Stimulated activated memory B cell treated with anti-CD40 and anti-IgM and Interleukin-4, amounts not matched to agents 10 μg/mL and 1 μg/mL and 100 μg/mL, for 72 hours (primary cell): ENCODE measurements at places on chromosomes 5 and 9.

GRCh38 chr5:125679522-125679921 lies 743.7 kb upstream of the GRAMD2B start:
- peak; percentile 27 for ATAC-seq

DNA sequence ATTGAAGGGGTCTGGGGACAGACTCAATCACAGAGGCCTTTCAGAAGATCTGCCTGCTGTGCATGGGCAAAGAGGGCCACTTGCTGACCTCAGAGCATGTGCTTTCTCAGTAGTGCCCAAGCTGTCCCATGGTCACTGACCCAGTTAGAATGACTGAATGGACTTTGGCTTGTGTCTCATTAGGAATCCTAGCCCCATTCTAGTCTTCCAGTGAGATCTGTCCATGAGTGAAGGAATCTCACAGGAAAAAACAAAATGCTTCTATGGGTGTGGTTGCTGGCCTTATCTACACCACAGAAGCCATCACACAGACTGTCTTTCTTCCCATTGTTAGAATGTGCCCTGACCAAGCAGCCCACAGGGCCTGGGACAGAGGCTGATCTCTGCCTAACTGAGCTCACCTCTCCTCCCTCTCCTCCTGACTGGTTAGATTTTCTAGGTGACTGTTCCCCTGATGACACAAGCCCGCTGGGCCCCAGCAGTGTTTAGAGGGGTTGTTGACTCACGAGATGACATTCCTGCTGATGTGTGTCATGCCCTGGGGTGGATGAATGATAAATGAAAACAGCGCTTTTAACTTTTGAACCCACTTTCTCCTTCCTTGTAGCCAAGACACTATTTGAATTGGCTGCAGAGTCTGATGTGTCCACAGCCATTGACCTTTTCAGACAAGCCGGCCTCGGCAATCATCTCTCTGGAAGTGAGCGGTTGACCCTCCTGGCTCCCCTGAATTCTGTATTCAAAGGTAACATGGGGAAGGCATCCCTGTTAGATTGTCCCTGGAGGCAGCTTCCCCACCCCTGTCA lies 24.8 kb downstream of the TGFBI start:
- no peak for ATAC-seq

- ATAC-seq, result peak; percentile 90
Measured at GRCh38 chr5:159155960-159156359, 53.4 kb downstream of the RNF145 start.

GRCh38 chr5:13921578-13921977 lies 22.9 kb downstream of the DNAH5 start:
- ATAC-seq, result no peak

DNA sequence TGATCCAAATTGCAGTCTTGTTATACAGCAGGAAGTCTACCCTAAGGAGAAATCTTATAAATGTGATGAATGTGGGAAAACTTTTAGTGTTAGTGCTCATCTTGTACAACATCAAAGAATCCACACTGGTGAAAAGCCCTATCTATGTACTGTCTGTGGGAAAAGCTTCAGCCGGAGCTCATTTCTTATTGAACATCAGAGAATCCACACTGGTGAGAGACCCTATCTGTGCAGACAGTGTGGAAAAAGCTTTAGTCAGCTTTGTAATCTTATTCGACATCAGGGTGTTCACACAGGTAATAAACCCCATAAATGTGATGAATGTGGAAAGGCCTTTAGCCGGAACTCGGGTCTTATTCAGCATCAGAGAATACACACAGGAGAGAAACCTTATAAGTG lies 10.4 kb downstream of the ZNF189 start:
- no peak for ATAC-seq

DNA sequence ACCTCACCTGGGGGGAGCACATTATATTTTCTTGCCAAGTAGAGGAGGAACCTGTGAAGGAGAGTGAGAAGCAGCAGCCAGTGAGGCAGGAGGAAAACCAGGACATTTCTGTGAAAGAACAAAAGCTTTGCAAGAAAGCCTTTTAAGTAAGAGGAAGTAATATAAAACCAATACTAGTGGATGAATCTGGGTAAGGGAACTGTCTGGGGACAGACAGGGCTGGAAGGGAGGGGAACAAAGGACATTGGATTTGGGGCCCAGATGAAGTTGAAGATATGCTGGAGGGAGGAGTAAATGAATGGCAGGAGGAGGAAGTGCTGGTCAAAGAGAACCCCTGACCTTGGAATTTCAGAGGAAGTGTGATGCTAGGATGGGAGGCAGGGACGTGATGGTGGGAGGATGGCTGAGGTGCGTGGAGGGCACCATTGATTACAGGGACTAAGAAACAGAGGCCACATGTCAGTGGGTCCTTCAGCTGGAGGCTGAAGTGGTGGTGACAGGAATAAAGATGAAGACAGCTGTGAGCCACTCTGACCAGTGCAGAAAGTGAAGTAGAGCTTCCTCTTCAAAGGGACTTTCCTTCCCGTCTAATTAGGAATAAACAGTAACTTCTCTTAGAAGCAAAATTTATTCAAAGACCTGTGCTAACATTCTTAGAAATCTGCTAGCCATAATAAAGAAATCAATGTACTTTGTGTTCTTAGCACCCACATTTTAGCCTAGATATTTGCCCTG lies 43.5 kb upstream of the FABP6 start:
- ATAC-seq, result no peak

GRCh38 chr9:98108531-98109031 lies 10.4 kb downstream of the TRIM14 start:
- peak; percentile 87 for ATAC-seq

DNA sequence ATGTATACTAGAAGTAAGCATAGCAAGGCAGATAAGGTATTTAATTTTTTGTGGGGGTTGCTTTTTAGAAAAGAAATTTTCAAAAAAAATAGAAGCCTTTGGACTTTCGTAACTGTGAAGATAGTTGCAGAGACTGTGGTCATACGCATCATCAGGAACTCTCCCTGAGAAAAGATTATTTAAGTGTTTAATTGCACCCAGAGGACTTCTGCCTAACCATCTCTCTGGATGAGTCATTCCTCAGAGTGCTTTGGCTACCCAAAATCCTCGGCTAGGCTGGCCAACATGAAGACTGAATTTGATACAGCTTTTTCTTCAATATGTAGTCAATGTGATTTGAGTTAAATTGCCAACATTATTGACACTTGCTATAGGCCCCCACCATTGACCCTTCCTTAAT lies 296.4 kb downstream of the TLR4 start:
- ATAC-seq, result no peak

DNA sequence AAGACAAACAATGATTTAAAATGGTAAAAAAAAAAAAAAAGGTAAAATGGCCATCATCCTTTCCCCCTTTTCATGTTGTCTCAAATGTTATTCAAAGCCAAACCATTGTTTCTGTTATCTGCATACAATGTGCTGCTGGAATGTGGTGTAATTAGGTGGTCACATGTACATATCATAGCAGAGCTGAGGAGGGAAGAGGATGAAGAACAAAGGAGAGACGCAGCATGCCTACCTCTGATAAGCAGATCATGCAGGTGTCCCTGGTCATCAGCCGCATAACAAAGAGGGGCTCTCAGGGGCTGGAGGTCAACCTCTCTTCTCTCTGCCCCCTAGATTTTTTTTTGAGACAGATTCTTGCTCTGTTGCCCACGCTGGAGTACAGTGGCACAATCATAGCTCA lies 141.0 kb downstream of the CARTPT start:
- ATAC-seq, result no peak

DNA sequence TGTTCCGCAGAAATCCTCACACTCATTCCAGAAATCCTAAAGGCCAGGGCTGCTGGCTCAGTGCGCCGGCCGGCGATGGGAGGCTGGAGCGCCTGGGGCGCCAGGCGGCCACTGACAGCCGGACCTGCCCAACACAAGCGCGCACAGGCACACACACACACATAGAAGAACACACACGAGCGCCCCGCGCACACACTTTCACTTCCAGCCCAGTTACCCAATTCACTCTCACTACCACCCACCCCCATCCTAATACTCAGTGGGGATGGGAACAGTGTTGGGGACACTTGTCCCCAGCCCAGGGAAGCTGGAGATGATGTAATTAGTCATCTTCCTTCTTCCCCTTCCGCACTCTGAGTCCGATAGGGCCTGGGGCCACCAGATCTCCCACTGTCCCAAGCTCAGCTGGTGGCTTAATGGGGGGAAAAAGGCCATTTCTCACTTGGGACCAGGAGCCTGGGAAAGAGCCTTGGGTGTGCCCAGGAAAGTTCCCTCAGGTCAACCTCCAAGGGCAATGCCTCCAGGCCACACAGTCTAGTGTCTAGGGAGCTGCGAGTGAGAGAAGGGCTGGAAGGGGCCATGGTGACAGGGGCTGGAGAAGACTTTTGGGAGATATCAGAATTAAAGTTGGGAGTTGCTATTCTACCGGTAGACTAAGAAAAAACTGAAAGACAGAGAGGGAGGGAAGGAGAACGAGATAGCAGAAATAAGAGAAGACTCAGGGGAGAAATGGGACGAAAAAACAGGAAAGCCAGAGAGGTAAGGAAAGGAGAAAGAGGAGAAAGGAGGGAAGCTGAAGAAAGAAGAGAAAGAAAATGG lies 1.7 kb downstream of the EBF1 start:
- peak; percentile 62 for ATAC-seq

DNA sequence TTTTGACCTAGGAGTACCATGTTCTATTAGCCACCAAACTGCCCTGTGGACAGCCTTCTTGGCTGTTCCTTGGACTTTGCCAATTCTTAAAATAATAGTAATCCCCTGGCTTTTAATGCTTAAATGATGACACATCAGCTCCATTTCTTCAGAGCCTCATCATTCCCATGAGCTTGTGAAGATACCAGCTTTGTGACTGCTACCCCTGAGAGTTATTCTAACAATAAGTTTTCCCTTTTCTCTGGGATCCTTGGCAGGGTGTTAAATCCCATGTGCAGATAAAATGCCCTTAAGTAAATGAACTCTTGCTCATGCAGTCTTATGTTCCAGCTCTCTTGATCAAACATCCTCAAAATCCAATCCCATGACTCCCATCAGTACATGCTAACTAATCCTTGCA lies 415.3 kb downstream of the CETN3 start:
- ATAC-seq, result no peak

DNA sequence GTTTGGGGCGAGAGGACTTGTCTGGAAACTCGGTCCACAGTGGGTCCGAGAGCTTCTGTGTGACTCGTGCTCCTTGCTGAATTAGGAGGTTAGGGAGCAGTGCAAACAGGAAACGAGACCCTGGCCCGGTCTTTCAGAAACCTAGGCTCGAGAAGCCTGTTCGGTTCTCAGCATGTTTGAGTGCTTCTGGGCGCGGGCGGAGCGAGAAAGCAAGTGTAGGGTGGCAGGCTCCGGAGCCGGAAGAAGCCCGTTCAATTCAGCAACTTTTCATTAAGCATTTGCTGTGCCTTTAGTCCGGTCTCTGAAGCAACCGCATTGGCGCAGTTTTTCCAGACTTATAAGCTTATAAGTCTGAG lies 547 bp downstream of the CLTA start:
- ATAC-seq, result peak; percentile 24

DNA sequence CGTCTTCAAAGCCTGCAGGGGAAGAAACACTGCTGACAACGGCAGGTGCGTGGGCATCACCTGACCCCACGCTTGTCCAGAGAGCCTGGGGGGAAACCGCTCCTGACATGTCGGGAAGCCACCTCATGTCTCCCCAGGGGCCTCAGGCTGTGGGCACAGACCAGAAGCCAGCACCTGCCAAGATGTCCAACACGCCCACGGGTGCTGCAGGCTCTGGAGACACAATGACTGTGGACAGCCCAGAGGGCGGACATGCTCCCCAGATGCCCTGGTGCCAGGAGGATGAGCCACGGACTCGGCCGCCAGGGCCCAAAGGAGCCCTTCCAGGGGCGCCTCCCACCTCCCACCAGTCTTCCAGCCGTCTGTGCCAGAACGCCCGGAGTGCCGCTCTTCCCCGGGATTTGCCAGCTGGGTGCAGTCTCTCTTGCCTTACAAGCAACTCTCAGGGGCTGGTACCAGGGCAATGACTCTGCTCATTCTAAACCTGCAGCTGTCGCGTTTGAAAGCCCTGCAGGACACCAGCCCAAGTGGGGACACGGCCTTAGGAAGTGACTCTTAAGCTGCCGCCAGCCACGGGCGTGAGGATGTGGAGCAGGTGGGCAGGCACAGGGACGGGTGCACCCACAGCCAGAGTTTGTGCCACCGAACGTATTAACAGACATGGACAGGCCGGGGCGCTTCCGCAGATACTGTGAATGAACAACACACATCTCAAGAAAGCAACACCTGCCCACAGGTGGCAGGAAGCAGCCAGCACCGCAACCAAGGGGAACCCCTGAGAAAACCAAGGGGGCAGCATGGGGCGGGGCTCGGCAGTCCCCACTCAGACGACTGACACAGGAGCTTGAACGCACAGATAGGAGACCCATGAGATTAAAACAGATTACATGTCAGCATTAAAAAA lies 6.8 kb upstream of the LHX3 start:
- peak; percentile 53 for ATAC-seq

DNA sequence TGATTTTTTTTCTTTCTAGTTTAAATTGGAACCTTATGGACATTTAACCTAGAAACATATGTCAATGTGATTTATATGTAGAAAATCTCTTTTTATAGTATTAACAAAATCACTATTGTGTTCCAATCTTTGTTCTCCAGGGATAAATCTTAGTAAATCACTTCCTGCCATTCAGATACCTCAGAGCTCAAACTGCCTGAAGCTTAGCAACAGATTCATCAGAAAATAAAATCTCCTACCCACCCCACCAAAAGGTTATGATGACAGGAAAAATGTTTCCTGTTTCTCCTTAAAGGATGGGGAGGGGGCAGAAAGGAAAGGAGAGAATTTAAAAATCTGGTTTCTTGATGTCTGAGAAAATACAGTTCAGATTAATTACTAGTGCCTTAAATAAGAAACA lies 105.0 kb upstream of the TUT7 start:
- no peak for ATAC-seq

- ATAC-seq, result no peak
Measured at GRCh38 chr5:59807806-59808205, 85.7 kb downstream of the PDE4D start.

- no peak for ATAC-seq
Measured at GRCh38 chr9:131418143-131419025, 24.5 kb downstream of the PRRC2B start.

GRCh38 chr9:72931437-72931836 lies 21.4 kb downstream of the ALDH1A1 start:
- no peak for ATAC-seq

GRCh38 chr9:21969011-21969940 lies 24.9 kb downstream of the CDKN2A start:
- no peak for ATAC-seq
